Caudate nucleus (tissue), 63 donors: ENCODE measurements at places on chromosomes 1 and 21.

DNA sequence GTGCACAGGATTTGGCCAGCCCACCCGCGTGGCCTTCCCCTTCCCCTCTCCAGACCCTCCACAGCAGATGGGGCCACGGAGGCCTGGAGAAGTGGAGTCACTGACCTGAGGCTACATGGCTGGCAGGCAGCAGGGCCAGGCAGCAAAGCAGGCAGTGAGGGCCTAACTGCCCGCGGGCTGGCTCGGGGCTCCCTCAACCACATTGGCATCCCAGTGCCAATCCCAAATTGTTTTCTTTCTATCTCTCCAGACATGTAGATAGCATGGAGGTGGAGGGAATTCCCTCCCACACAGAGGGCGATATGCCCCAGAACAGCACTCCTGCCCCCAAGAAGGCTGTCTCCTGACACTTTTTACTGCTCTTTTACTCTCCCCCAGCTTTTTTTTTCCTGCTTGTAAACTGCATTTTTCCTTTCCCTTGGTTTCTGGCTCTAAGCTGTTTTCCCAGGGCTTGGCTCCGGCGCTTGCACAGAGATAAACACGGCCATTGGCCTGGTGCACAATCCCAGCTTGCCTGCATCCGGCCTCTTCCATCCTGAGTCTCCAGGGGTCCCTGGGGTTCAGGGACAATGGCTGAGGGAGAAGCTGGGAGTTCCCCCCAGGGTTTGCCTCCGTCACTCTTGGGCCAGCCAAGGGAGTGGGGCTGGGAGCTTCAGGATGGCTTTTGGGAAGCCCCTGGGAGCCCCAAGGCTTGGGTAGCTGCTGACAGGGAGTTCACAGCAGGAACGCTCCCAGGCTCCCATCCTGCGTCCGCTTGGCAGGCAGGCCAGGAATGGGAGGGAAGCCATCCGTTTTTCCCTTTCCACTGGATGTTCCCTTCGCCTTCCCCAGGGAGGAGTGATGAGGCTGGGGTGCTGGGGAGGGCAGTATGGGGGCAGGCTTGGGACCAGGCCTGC is 7.0 kb downstream of the EPHX1 start:
- no peak for DNase-seq

DNA sequence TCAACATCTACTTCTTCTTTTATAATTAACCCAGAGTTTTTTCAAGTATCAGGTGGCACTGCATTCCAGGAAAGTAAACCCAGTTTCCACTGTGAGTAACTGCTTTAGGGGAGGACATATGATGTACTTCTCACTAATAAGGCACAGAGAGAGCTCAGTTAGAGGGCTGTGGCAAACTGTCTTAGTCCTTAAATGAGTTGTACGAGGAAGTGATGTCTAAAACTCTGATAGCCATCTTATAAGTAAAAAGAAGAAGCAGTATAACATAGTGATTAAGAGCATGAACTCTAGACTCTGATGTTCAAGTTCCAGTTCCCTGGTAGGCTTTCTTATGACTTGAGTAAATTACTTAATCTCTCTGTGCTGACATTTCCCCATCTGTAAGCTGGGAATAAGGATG is 58.7 kb upstream of the PTGS2 start:
- DNase-seq = no peak

DNA sequence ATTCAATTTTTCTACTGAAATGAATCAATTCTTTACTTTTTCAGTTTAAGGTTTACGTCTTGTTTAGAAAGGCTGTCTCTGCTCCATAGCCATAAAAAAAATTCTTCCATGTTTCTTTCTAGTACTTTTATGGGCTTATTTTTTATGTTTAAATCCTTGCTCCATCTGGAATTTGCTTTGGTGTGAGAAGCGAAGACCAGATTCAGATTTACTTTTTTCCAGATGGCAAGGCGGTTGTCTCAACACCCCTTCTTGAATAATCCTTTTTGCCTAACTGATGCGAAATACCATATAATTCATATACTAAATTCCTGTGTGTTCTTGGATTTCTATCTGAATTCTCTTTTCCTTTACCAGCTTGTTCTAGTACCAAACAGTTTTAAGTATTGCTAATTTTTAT is 101.5 kb downstream of the C1orf94 start:
- no peak for DNase-seq

- no peak for DNase-seq
These were observed 21.7 kb downstream of the ETNK2 start for GRCh38 chr1:204130178-204130577.

GRCh38 chr21:33640697-33641351 is 717 bp downstream of the CRYZL1 start:
- DNase-seq = no peak

DNA sequence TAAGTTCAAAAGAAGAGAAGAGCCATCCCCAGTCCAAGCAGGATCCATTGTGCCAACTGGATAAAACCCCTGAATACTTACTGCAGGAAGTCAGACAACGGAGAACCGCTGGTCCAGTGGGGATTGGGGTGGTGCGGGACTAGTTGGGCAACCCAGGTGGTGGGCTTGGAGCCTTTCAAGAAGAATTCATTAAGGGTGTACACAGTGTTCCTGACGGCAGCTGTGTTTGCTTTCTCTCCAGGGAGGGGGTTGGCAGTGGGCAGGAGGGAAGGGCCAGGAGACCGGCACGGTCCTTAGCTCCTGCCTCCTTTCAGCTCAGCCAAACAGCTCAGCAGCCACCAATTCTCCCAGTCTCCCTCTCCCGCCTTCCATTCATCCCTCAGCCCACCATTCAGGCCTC is 7.1 kb upstream of the CDK18 start:
- no peak for DNase-seq

GRCh38 chr1:202547215-202547614 is 163.0 kb downstream of the SYT2 start:
- no peak for DNase-seq

- DNase-seq = no peak
These were observed 97.1 kb upstream of the CACYBP start for GRCh38 chr1:174902531-174903099.

GRCh38 chr21:29521872-29522271 is 223.2 kb downstream of the BACH1 start:
- DNase-seq = no peak

- no peak for DNase-seq
These were observed 888.5 kb downstream of the ADGRL2 start for GRCh38 chr1:82689217-82689616.

GRCh38 chr21:32842146-32842545 is 70.6 kb upstream of the PAXBP1 start:
- no peak for DNase-seq

DNA sequence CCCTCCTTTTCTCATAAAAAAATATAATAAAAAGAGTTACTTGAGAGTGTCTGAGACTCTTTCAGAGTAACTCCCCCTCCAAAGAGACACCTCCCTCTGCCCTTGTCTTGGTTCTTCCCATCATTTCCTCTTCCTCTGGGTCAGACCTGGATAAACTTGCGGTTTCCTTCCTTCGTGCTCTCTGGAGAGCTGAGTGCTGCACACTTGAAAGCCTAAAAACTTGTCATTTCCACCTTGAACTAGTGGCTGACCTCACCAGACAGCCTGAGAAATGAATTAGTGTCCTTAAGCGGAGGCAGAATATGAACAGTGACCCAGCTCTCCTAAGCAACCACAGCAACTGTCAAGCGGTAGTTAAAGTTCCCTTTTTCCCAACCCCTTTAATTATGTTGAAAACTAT is 88.4 kb upstream of the PROX1 start:
- DNase-seq = no peak

DNA sequence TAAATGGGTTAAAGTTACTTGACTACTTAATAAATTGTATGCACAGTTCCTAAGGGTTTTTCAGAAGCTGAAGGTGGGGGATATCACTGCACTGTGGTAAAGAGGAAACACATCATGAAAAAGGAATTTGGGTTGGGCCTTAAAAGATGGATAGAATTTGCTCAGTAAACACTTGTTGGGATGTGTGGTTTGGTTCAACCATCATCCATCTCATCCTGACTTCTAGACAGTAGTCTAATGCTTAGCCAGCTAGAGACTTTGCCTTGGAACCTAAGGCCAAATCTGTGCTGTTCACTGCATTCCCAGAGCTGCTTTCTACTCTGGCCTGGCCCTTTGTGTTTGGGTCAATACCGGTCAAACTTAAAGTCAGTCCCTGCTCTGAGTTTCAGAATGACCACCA is 30.6 kb downstream of the LY9 start:
- DNase-seq = no peak

DNA sequence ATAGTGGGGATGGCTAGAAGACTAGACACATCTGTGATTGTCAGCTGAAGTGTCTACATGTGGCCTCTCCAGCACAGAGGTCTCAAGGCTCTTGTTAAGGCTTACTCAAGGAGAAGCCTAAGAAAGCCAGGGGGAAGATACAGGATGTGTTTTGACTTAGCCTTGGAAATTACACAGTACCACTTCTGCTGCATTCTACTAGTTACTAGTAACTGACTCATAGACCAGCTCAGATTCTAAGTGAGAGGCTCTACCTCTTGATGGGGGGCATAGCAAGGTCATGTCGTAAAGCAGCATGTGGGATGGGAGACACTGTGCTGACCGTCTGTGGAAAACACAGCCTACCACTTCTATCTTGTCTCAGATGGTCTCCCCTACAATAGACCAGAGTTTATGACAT is 99.5 kb downstream of the UBE2U start:
- DNase-seq = no peak

- DNase-seq = no peak
These were observed 123.4 kb downstream of the POU2F1 start for GRCh38 chr1:167344112-167344511.

GRCh38 chr1:186511761-186512637 is 51.1 kb upstream of the PDC start:
- DNase-seq = no peak

GRCh38 chr1:40692429-40692895 is 958 bp downstream of the NFYC start:
- no peak for DNase-seq

DNA sequence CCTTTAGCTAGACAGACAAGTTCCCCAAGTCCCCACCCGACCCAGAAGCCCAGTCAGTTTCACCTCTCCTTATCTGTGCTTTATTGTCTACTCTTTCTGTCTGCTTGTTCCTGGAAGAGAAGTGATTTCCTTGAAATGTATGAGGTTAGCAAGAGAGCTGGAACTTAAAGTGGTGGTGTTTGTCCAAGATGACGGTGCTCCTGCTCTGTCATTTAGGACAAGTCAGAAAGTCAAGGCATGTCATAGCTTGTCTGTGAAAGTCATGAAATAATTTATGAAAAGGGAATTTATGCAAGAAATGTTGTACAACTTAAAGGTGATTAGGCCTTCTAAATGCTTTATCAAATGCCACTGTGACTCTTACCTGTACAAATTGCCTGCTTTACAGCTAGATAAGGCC is 178.1 kb downstream of the PLA2G4A start:
- DNase-seq = no peak

DNA sequence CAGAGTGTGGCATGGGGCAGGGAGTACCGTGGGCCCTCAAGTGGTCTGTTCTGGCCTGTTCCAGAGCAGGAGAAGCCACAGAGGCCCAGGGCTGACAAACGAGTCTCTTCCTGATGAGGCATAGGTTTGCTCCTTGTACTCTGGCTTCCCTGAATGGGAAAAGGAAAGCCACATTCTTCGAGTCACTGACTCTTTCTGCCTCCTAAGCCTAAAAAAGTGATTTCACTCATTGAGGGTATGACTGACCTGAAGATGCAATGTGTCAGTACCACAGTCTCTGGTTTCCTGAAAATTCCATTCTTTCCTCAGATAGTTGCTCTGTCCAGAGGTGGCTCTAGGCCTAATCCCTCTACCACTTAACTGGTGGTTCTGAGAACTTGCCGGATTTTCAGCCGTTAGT is 92.3 kb downstream of the KCNN3 start:
- DNase-seq = no peak

DNA sequence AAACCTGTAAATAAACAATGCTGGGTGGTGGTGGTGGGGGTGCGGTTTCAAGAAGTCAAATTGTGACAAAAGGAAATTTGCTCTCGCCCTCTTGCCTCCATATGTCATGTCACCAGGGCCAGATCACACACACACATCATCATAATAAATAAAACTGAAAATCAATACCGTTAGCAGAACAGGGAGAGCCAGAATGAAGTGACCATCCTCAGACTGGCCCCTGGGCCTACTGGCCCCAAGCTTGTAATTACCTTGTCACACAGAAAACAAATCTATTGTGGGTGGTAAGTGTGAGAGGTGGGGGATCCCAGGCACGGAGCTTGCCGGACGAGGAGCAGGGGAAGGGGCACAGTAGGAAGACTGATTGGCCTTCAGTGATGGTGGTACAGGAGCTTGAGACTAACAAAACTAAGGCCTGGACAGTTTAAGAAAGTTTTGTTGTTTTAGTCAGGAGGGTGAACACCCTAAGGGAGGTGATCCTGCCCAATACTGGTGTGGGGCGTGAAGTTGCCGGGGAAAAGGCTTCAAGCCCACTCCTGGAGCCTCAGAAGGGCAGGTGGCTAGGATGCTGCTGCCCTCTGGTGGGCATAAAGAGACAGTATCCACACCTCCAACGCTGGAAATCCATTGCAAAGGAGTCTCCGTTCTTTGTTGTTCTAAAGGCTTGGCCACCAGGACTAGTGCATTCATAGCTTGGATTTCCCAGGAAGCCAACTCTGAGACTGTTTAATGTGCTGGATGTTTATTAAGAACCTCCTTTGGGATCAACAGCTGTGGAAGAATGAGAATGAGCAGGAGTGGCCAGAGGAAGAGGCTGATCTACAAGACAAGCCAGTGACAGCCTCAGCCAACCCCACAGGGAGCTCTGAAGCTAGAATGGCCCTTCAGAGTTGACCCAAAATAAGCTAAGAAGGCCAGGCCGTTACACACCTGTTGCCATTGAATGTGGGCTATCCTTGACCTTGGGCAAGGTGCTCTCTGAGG is 8.1 kb upstream of the C1orf216 start:
- peak; percentile 8 for DNase-seq

- DNase-seq = no peak
These were observed 2.2 kb downstream of the CERS2 start for GRCh38 chr1:150972417-150972940.

DNA sequence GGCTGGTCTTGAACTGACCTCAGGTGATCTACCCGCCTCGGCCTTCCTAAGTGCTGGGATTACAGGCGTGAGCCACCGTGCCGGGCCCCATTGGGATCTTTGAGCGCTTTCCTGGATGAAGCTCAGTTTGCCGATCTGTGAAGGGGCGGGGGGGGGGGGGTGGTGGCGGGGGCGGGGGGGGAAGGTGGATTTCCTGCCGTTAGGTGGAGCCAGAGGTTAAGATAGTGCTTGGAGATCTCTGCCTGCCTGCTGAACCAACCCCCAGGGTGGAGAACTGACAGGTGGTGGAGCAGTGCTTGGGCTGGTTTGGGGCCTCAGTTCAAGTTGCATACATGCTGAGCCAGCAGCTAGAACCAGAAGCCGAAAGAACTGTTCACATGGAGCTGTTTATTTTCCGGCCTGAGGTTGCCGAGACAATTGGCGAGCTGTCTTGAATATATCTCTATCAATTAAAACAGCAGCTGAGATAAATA is 1.7 kb downstream of the TMCC2 start:
- DNase-seq = peak; percentile 75

DNA sequence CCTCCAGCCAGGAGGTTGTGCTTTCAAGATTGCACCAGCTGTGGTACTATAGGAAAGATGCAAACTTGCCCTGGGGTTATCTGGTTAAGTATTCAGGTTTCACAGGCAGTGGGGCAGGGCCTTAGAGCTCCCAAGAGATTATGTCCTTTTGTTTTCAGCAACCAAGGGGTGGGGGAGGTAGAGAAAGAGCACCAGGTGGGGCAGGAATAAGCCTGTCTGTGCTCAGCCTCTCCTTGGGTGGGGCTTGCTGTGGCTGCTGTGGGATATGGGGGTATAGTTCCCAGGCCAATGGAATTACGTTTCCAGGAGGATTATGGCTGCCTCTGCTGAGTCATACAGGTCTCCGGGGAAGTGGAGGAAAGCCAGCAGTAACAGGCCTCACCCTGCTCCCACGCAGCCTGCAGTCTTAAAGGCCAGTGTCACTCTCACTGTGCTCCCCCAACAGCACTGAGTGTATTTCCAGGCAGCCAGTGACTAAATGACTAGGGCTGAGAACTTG is 508.6 kb downstream of the RWDD3 start:
- DNase-seq = no peak
